Suppressor macrophage (primary cell): ENCODE measurements at places on chromosomes 7 and 10.
A peak's percentile ranks its signal among the peaks of the same experiment; 100 is the strongest.

DNA sequence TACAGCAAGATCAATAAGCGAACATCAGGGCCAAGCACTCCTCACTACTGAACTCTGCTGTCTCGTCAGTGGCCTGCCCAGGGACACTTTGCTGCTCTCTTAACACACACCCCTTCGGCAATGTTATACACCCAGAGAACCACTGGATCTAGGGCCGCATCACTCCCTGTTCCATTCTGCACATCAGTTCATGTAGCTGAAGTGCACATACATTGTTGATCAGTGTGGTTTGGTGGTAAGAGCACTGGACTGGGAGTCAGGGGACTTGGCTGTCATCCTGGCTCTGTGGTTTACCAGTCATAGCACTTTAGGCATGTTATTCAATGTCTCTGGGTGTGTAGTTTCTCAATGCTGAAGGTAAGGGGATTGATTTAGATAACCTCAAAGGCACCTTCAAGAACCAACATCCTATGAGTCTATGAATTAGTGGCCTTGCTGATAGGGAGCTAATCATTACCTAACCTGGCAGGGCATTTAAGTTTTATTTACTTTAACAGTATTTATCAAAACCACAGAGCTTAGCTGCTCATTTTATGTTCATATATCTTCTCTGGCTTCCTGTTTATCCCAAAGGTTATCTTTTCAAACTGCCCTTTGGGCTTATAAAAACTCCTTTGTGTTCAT is 24.8 kb downstream of the DUSP5 start:
- DNase-seq: no peak

GRCh38 chr7:33901847-33902246 is 3.5 kb upstream of the BMPER start:
- no peak for DNase-seq

- no peak for DNase-seq
These were observed 316.6 kb downstream of the GFRA1 start for GRCh38 chr10:115956225-115957011.

- DNase-seq: no peak
These were observed 75.5 kb downstream of the DGKI start for GRCh38 chr7:137771273-137771672.

- DNase-seq: no peak
These were observed 50.9 kb downstream of the CUX1 start for GRCh38 chr7:101868191-101868950.

- DNase-seq: peak; percentile 65
These were observed 18.9 kb upstream of the DNAJC1 start for GRCh38 chr10:22022257-22023032.

DNA sequence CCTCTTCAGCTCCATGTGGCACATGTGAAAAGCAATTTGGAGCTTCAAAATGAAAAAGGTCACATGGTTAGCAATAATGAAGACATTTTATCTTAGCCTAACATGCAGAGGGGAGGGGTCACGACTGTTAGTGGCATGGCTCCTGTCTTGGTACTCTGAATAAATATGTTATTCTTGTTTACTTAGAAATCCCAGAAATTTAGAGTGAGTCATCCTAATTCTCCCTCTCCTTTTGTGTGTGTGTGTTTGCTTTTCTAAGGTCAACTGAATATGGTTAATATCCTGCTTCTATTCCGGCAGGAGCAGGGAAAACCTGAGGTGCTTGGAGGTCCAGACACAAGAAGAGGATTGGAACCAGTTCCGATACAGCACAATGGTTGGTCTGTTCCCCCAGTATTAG is 17.6 kb downstream of the BCCIP start:
- DNase-seq: no peak

- peak; percentile 6 for DNase-seq
These were observed 62.6 kb upstream of the MTPN start for GRCh38 chr7:136039577-136040345.
